ENCODE measurements at places on chromosomes 1 and 21.
A peak's percentile ranks its signal among the peaks of the same experiment; 100 is the strongest.

- DNase-seq, result no peak
Measured at GRCh38 chr1:29120947-29121485, 2.7 kb downstream of the TMEM200B start.

DNA sequence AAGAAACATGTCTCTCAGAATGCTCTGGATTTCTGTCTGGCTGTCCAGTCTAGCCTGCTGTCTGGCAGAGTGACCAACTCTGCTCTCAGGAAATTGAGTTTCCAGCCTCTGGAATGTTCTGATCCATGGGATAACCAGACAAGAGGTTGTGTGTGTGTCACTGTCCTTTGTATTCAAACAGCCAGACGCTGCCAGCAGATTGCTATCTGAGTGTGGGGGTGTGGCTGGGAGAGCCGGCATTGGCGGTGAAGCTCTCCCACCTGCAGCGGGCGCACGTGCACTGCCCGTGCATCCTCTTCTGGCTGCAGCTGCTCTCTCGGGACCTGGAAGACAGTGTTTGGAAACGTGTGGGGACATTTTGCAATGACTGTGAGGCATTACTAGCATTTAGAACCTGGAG lies 26.1 kb downstream of the PKP1 start:
- peak; percentile 93 for DNase-seq

DNA sequence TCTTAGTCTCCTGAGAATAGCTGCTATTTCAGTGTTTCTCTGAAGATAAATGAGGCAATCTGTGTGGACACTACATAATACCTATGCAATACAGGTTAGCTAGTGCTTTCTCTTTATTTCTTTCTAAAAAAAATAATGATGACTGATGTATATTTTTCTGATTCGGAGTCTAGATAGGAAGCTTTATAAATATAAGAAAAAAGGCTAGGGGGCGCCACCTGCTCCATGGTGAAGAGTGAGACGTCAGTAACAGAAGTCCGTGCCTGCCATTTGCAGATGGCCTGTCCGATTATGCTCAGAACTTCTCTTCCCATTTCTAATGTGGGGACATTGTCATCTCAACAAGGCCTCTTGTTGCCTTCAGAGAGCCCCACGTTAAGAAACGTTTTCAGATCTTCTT lies 26.4 kb downstream of the QSOX1 start:
- DNase-seq, result no peak

GRCh38 chr1:65119951-65120350 lies 28.1 kb upstream of the AK4 start:
- DNase-seq, result no peak

DNA sequence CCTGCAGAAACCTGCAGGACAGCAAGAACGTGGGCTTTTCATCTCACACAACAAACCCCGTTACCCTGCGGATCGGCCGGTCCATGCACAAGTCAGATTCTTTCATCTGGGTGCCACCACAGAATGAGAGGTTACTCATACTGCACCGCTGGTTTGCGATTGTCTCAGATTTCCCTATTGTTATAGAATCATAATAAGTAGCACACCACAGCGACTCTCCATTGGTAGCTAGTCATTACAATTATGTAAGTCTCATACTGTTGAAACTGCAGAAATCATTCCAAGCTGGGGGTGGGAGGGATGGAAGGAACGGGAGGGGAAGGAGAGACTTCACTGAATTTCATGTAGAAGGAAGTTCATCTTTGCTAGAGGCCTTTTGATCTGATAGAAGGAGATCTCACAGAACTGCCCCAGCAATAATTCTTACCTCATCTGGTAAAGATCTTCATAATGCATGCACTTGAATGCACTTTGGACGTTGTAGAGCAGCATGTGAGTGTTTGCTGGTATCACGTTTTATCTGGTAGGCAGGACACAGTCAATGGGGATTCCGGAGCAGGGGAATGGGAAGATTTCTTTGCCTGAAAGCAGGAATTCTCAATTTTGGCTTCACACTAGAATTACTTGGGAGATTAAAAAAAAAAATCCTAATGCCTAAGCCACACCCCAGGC lies 221.1 kb downstream of the KIF26B start:
- no peak for DNase-seq

DNA sequence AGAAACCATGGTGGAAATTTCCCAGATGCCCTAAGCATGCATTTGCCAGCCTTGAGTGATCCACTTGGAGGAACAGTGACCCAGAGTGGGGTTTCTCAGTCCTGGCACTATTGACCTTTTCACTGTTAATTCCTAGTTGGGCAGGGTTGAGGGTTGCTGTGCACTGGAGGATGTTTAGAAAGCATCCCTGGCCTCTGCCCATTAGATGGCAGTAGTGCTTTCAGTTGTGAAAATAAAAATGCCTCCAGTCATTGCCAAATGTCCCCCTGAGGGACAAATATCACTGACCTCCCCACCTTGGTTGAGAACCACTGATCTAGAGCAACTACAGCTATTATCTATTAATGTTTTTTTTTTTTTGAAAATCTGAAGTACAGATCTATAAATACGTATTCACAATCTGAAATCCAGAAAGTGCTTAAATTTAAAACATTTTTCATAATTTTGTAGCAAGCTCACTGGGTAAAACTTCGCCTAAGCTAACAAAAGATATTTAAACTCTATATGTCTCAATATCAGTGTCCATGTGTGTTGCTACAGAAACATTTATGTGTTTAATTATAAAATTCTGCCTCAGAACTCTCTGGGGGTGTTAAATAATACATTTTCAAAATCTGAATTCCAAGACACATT lies 27.3 kb downstream of the F3 start:
- DNase-seq, result no peak

GRCh38 chr21:33362044-33362555 lies 37.3 kb downstream of the IFNAR1 start:
- DNase-seq, result peak; percentile 91

- DNase-seq, result no peak
Measured at GRCh38 chr1:33169290-33170055, 12.4 kb downstream of the TRIM62 start.
